T47D (cell line): ENCODE measurements at places on chromosomes 3 and 15.

DNA sequence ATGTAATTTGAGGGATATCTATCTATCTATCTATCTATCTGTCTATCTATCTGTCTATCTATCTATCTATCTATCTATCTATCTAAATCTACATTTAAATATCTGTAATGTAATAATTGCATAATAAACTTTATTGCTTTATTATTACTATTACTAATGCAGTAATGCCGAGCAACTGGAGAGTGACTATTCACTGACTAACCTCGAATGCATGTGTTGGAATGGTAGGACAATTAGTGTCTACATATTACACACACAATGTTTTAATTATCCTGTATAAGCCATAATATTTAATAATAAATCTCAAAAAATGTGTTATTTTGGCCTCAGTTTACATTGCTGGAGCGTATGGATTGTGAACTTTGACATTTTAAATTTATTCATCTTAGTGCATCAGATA is 25.2 kb upstream of the CNTN3 start:
- DNase-seq: no peak

DNA sequence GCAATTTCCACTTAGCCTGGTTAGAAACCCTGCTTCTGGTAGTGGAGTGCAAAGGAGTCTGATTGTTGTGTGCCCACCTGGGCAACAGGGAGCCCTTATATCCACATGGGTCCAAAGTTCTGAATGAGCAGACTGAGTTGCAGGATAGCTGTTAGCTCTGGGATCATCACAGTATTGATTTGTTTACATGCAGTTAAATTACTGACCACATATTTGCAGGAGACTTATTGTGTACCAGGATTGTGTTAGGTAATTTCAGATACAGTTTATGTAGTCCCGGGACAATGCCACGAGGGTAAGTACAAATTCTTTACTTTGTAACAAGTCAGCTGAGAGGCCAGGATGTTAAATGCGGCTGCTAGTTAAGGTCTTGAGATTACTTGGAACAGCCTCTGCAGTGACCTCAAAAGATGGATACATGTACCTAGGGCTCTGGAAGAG is 18.8 kb downstream of the ARHGEF26 start:
- DNase-seq: no peak

- no peak for DNase-seq
Observed at GRCh38 chr15:77753939-77754338, 121.2 kb upstream of the LINGO1 start.

DNA sequence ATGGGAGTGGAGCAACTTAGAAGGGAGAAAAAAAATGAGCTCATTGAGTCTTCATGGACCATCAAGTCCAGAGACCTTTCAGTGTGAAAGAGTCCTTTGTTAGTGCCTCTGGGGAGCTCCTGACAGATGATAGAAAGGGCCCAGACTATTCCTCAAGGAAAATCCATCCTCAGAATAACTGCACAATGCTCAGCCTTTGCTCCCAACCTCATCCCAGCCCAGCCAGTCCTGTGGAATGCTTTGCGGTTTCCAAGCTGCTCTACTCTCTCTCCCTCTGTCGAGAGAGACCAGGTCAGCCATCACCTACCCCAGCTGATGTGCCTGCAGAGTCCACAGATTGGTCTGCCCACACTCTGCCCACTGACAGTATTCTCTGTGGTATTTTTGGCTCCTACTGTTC is 406.2 kb downstream of the MFSD1 start:
- DNase-seq: no peak

DNA sequence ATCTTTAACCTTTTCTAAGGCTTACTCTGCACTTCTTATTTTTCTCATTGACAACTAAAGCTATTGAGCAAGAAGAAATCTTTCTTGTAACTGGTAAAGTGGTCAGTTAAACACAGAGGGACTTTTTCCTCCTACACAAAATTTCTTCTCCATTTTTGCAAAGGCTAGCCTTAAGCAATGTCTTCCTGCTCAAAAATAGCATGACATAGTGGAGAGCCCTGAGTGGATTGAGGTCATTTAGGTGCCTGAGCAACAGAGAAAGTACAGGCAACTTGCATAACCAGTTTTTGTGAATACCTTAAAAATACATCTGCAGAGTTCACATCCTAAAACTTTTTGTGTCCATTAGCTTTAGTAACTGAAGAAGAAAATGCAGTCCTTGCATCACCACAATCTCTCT is 144.7 kb upstream of the TTC14 start:
- peak; percentile 49 for DNase-seq

DNA sequence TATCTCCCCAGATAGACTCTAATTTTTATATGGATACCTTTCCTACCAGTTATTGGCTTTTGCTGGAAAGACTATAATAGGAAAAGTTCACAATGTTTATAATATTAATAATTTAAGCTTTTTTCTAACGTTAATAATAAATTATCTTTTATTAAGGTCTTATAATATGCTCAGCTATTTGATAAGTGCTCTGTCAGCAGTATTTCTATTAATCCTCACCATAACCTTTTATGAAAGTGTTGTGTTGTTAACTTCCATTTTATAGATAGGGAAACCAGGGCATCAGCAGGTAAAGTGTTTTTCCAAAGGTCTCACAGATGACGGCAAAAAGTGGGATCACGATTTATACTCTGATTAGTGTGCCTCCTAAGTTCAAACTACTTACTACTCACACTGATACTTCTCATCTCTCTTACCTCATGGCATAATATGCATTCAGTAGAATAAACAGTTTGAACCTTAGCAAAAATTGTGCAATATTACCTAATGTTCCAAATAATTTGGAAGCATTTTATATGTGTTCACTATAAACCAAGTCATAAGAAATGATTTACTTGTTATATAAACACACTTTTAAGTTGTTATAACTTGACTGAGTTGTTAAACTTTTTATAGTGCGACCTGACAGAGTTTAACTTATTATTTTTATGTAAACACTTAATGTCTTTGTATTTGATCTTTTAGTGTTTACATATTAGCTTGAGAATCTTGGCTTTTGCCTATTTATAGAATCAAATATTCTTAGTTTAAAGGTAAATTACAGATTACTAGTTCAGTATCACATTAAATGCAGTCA is 274.9 kb upstream of the DCBLD2 start:
- no peak for DNase-seq

DNA sequence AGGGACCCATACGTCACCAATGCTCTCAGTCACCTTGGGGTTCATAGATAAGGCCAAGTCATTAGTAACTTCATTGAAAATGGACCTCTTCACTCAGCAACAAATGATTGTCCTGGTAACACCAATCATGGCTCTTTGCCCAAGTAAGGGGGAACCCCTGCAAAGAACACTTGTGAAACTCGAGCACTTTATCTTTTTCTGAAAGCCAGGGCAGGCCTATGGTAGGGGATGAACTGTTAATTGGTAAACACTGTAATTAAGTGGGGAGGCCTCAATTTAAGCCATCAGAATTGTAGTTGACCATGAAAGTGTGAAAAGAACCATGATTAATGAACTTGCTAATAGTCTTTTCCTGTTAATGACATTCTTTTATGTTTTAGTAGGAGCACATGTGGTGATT is 73.3 kb downstream of the ABHD5 start:
- no peak for DNase-seq

DNA sequence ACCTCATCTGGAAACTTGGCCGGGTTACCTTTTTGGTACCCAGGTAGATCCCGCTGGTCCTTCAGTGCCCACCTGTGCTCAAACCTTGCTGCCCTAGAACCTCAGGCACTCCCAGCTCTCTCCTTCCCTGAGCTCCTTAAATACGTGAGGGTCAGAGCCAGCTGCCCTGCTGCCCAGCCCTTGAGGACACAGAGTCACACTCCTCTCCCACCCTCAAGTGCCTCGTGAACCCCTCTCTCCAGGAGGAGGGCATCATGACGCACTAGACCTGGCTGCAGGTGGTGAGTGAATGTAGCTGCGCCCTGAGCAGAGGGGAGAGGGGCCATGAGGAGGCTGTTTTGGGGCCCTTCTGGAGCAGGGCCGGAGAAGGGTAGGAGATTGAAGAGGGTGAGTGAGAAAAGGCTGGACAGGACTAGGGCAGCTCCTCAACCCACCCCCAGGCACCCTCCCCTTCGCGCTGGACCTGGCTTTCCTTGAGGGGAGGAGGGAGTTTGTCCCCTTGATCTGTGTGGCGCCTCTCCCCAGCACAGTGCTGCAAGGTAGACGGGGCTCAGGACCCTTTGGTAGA is 941 bp downstream of the SLC12A8 start:
- DNase-seq: no peak

DNA sequence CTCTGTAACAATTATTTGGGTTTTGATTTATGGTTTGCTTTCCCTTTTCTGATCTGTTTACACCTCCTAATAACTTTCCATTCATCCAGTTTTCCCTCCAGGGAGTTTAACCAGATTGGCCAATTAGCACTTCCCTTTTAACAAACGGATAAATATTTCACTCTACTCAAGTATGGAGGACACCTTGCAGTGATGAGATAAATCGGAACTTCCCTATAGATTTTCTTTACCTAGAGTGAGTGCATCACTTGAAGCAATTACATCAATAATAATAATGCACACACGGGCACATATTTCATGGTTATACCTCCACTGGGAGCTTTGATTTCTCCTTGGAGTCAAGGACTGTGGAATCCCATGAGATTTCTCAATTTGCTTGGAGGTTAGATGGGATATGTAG is 239.1 kb upstream of the CFAP20DC start:
- no peak for DNase-seq

DNA sequence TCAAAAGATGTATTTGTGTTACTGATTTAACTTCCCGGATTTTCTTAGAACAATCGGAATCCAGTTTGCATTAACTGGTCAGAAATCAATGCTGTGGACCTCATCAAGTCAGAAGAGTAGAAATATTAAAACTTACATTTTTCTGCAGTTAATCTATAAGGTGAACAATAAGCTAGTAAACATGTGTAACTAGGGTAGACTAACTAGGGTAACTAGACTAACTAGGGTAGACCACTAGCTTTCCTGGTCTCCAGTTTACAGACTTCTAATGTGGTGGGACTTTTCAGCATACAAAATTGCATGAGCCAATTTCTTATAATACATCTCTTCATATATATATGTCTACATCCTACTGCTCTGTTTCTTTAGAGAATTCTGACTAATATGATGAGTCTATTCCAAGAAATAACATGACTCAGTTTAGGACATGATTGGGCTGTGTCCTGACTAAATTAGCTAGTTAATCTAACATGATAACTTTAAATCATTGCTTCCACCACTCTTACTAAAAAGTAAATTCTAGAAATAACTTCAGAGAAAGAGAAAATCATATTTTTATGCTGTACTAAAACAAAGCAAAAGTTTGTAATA is 5.3 kb downstream of the PLSCR2 start:
- DNase-seq: no peak

DNA sequence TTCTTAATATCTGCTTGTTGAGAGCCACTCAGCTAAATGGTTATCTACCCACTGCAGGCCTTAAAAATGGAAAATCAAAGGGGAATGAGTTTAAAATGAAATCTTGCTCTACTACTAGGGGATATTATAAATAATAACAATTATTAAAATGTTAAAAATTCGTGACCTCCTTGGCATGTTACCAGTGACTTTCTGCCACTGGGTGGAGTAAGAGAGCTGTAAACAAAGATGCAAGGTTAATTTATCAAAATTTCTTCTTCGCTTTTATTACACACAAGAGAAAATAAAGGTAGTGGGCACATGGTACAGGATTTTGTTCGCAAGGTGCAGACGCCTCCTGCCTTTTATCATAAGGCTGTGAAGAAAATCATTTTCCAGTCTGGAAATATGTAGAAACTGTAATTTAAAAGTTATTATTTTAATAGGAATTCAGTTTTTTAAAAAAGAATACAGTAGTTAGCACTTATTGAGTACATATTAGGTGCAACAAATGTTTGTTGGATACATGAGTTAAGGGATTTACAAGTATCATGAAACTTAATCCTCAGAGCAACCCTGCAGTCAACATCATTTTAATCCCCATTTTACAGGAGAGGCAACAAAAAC is 272.6 kb downstream of the SUCLG2 start:
- DNase-seq: no peak

DNA sequence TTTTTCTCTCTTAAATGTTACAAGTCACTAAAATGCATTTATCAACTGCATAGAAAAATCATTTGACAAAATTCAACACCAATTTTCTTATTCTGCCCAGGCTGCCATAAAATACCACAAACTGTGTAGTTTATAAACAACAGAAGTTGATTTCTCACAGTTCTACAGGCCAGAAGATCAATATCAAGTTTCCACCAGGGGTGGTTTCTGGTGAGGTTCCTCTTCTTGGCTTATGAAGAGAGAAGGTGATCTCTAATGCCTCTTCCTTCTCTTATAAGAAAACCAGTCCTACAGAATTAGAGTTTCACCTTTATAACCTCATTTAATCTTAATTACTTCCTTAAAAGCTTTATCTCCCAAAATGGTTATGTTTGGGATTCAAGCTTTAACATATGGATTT is 10.9 kb upstream of the CD200R1L start:
- no peak for DNase-seq

GRCh38 chr3:168647582-168647981 is 551.9 kb upstream of the GOLIM4 start:
- no peak for DNase-seq

- peak; percentile 5 for DNase-seq
Observed at GRCh38 chr3:86563400-86563970, 427.5 kb downstream of the VGLL3 start.

GRCh38 chr3:37945156-37945806 is 45.3 kb upstream of the VILL start:
- DNase-seq: peak; percentile 31

GRCh38 chr15:75237316-75237982 is 20.7 kb upstream of the GOLGA6C start:
- DNase-seq: no peak

- no peak for DNase-seq
Observed at GRCh38 chr3:132164469-132165092, 129.8 kb upstream of the CPNE4 start.

- DNase-seq: no peak
Observed at GRCh38 chr15:94229591-94230369, 1.6 kb upstream of the MCTP2 start.

DNA sequence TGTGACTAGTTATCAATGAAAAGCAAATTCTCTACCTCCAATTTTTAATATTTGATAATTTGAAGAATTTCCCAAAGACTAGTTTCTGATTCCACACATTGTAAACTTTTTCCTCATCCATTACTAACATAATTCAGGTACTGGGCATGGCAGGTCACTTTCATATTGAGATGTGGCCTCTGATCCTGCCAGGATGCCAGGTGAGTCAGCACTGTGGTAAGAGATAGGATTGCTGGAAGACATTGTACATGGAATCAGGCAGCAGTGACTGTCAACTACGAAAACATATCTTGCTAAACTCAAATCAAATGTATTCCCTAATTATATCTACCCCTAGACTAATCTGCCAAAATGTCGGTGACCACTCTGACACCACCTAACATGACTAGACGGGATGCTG is 33.2 kb upstream of the POU1F1 start:
- no peak for DNase-seq

DNA sequence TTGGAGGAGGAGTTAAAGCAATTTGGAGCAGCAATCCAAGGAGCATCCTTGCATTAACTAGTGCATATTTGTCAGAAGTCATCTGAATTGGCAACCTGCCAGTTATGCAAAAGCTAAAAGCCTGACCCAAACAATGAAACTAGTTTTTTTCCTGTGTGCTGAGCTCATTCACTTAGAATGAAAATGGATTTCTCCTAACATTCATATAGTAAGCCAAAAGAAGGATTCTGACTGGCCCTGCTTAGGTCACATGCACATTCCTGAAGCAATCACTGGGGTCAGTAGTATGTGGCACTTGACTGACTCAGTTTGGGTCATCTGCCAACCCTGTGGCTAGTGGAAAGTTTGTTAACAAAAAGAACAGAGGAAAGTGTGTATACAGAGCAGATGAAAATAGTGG is 30.5 kb downstream of the OXSM start:
- peak; percentile 12 for DNase-seq

GRCh38 chr3:23981955-23982354 is 36.9 kb downstream of the NR1D2 start:
- DNase-seq: no peak

GRCh38 chr3:80750637-80751036 is 982.8 kb upstream of the ROBO1 start:
- DNase-seq: no peak
